ENCODE measurements at places on chromosomes 2 and 18.

- no peak for DNase-seq
Observed at GRCh38 chr2:237154884-237155851, 69.5 kb downstream of the COPS8 start.

DNA sequence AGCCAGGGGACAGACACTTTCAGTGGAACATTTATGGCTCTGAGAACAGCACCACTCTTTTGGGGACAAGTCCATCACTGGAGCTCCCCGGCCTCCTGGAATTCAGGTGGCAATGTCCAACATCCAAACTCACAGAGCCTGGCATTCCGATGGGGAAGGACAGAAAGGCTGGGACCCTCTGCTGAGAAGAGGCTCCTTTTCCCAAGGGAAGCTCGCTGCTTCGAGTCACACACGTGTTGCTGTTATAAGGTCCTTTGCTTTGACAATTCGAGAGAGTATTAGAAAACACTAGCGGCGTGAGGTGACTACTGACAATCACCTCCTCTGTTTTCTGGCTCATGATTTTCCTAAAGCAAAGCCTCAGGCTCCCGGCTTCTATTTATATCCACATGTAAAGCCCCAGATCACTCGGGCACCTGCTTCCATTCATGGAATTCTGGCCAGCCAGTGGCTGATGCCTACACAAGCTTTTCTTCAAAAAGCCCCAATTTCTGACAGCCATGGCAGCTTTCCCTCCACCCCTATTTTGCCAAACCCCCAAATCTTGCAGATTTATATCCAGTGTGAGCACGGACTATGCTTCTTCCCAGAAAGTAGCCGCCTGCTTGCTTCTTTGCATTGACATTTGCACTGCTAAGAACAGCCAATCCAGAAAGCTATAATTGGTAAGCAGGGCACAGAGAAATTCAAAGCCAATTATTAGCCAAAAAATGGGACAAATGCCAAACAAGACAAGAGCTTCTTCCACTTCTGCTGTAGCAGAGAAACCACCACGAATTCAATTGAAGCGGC, 67.3 kb downstream of the NDUFA10 start:
- DNase-seq = no peak

GRCh38 chr2:237092920-237093781, 7.5 kb downstream of the COPS8 start:
- no peak for DNase-seq

DNA sequence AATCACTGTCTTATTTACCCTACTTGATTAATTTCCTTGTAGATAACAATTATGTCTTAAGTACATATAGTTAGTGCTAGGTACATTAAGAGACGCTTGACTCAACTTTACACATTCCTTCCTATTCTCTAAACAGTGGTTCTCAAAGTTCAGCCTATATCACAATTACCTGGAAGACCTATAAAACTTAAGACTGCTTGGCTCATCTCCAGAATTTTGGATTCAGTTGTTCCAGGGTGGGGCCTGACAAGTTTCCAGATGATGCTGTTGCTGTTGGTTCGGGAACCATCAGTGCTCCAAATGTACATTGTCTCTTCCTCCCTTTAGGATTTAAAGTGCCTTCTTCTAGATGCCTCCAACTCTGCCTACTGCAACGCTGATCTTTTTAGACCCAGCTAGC, 4.0 kb downstream of the PPP3R1 start:
- DNase-seq = no peak

- no peak for DNase-seq
Observed at GRCh38 chr2:64888591-64889309, 100.4 kb upstream of the SLC1A4 start.

DNA sequence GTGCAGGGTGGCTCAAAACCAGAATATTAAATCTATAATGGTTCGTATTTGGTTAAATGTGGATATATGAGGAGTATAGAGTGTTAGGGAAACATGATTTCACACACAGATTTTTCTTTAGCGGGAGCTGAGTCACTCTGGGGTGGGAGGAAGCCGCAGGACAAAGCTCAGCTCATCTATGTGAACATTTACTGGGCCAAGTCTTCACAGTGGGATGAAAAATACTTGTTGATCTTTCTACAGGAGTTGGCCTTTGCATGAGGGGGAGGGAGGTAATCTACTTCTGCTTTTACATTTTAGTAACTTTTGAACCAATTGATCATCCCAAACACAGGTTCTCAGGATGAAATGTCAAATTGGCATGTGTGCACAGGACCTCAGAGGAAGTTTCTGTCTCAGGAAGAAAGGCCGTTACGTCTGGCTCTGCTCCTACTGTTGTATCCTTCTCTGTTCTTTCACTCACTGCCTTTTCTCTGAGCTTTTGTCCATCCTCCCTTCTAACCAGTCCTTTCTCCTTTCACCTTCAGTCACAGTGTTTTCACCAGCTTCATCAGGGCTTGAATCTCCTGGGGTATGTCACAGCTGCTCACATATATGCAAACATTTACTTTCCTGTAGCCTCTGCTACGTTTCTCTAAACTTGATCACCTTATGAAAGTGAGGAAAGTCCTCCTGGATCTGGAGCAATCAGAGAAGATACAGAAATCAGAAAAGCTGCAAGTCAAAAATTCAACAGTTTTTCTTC, 943.3 kb upstream of the FANCL start:
- DNase-seq = no peak

DNA sequence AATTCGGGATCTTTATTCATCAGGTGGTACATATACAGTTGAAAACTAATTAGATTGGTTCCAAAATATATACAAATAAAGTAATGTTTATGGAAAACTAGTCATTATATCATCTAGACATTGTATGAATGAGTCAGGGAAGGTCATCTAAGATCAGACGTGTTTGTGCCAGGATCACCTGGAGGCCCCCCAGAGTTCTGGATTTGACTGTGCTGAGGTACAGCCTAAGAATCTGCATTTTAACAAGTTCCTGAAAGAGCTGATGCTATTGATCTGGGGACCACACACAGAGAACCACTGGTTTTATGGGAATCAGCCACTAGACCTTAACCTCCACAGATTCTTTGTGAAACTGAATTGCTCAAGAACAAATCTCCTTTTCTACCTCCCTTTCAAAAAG, 43.2 kb downstream of the PARD6G start:
- DNase-seq = no peak

GRCh38 chr2:191610756-191611155, 67.2 kb upstream of the NABP1 start:
- DNase-seq = no peak

DNA sequence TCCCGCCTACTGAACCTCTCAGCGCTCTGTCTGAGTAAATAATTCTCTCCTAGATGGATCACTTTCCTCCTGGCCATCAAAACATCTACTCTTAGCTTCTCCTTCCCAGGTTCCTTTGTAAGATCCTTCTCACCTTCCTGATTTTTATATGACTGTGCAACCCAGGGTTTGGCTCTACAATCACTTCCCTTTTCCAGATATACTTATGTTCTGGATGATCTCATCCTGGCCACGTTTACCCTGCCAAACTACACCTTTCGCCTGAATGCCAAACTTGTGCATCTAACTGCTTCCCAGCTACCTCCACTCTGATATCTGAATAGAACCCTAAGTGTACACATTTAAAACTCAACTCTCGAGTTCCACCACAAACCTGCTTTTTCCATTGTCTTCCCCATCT, 290.5 kb upstream of the REV1 start:
- DNase-seq = no peak

- DNase-seq = no peak
Observed at GRCh38 chr2:22360735-22361374, 1024.1 kb upstream of the KLHL29 start.

DNA sequence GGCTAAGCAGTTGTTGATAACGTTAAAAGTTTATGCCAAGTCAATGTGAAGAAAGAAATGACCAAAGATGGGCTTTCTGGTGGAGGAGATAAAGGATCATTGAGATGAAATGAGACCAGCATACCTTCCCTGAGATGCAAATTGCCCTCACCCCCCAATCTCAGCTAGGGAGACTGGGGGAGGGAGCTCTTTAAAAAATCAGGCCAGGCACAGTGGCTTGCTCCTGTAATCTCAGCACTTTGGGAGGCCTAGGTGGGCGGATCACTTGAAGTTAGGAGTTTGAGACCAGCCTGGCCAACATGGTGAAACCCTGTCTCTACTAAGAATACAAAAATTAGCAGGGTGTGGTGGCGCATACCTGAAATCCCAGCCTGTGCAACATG, 30.9 kb upstream of the KCMF1 start:
- no peak for DNase-seq

DNA sequence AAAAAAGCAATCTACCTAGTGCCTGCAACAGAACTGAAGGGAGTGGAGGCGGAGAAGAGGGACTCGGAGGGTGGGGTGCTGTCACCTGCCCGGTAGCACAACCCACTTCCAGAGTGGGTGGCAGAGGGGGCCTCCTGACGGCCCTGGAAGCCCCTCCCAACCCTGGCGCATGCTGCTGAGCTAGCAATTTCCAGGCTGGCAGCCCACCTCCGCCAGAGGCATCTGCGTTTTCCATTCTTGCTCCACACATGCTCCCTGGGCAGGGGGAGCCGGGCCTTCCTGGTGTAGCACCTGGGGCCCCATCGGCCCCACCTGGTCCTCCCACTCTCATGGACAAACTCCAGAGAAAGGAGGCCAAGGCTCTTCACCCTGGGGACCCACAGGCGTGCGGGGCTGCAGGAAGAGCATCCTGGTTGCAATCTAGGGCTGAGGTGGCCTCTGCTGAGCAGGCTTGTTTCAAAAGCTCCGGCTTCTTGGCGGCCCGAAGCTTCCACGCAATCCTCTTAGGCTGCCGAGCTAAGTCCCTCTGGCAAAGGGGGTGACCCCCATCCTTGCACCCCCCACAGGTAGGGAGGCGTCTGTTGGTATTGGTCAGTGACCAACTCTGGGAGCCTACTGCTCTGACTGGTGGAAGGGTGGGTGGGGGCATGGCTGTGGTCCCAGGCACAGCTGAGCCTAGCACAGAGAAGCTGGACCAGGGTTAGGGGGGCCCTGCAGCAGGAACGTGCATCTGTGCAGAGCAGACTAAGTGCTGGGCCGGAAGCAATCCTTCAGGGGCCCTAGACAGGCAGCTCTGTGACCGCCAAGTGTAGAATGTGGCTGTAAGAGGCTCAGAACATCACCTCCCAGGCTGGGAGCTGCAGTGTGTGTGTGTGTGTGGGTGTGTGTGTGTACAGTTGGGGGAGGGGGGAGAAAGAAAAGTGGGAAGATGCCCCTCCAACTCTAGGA, 2.6 kb downstream of the HS6ST1 start:
- DNase-seq = no peak

DNA sequence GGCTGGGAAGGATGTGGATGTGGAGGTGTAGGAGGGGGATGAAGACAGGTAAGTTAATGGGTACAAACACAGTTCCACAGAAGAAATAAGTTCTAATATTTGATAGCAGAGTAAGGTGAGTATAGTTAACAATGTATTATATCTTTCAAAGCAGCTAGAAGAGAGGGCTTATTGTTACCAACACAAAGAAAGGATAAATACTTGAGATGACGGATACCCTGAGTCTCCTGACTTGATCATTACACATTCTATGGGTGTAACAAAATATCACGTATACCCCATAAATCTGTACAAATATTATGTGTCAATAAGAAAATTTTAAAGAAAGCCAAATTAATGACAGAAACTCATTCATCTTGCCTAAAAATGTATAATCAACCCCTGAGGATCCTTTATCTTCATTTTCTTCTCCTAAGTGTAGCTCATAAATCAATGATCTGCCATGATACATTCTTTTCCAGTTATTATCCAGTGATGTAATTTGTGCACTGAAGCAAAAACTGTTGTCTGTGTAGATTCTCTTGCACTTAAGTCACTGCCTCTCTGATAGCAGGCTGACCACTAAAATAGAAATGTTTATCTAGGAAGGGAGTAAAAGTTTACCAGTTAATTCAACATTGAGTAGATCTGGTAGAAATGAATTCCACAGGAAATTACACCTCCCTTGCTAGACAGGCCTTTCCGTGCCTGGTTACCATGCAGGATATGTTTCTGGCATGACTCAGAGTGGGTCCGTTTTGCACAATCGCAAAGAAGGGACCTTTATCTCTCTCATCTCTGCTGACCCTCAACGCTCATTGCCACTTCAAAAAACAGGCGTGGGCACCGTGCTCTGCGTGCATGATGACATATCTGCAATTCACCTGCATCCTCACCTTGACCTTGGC, 249.7 kb upstream of the NCKAP5 start:
- DNase-seq = no peak

GRCh38 chr2:182367401-182367800, 59.4 kb downstream of the PDE1A start:
- no peak for DNase-seq

GRCh38 chr2:58122540-58122939, 75.9 kb downstream of the VRK2 start:
- DNase-seq = no peak

DNA sequence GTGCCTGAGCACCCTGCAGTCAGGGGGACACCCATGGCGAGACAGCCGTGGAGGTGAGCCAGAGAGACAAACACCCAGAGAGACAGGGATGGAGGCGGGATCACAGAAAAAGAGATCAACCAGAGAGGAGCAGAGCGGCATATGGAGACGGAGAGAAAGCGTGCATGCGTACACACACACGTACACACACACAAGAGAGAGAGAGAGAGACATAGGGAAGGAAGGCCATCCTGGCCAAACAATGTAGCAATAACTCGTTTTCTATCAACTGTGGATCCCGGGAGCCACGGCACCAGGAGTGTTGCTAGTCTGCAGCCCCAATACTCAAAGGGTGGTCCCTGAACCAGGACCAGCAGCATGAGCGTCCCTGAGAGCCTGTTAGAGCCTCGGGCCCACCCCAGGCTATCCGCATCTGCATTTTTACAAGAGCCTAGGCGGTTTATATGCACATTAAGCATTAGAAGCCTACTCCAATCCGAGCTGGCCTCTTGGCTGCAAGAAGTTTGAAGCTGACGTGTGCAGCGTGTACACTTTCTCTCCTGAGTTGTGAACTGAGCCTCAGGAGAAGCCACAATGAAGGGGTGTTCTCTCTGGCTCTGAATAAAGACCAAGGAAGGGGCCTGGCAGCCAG, 50.1 kb upstream of the MYCN start:
- no peak for DNase-seq

- DNase-seq = no peak
Observed at GRCh38 chr2:33321236-33321771, 155.1 kb upstream of the RASGRP3 start.

- no peak for DNase-seq
Observed at GRCh38 chr2:120658770-120659158, 76.9 kb upstream of the GLI2 start.

- DNase-seq = no peak
Observed at GRCh38 chr2:3420076-3420768, 40.7 kb downstream of the TRAPPC12 start.

- no peak for DNase-seq
Observed at GRCh38 chr2:164840930-164841718, 499 bp downstream of the COBLL1 start.

Data from stimulated activated CD4-positive, alpha-beta T cell treated with anti-CD3 and anti-CD28 coated beads, Interleukin-1b, Interleukin-23, amount 100 ng/mL, for 1 hour (primary cell).